ENCODE measurements at places on chromosomes 7 and 10. TPM values are rescaled to one million over a fixed set of nuclear protein-coding genes. Genes with fewer than 3 reads are reported as not detected.

The GIMAP4 gene
- 62.1 TPM for total RNA-seq

The IDI2 gene
- total RNA-seq, result not detected

- no peaks in the 10 kb centered on the region for H3K27me3 ChIP-seq
- DNase-seq, result no peak
- peak overlapping the region; percentile 45 for H3K27ac ChIP-seq
- no peak overlapping the region for H3K4me3 ChIP-seq
Measured at GRCh38 chr7:37216156-37216852, 232.4 kb downstream of the ELMO1 start.

- H3K4me1 ChIP-seq, result peaks cover 3% of the 10 kb centered on the region
- H3K27me3 ChIP-seq, result peaks cover 45% of the 10 kb centered on the region
- no peak overlapping the region for H3K27ac ChIP-seq
- DNase-seq, result no peak
- H3K36me3 ChIP-seq, result peaks cover 4% of the 10 kb centered on the region
Measured at GRCh38 chr10:111151595-111152307, 74.9 kb downstream of the ADRA2A start.

DNA sequence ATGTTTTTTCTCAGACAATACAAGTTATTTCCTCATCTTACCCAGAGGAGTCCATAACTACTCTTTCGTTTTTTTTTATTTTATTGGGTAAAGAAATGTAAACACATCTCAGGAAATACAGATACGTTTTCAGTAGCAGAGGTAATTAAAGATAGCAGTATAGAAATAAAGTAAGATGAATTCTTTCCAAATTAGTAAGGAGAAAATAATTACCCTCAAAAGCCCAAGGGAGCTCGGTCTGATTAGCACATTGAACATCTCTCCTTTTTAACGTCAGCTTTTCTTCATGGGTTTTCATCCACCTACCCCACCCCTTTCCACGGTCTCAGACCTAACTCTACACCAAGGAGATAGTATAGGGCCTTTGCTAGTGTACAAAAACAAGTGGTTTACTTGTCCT lies 294.2 kb downstream of the GRID1 start:
- DNase-seq, result no peak
- no peaks in the 10 kb centered on the region for H3K36me3 ChIP-seq
- H3K27me3 ChIP-seq, result peaks cover 21% of the 10 kb centered on the region
- no peaks in the 10 kb centered on the region for H3K4me1 ChIP-seq

GRCh38 chr7:158244873-158245723 lies 342.5 kb downstream of the PTPRN2 start:
- no peak overlapping the region for H3K27ac ChIP-seq
- no peak overlapping the region for H3K4me3 ChIP-seq
- H3K36me3 ChIP-seq, result no peaks in the 10 kb centered on the region
- H3K27me3 ChIP-seq, result no peaks in the 10 kb centered on the region
- no peak for DNase-seq

GRCh38 chr10:49093922-49094321 lies 21.4 kb downstream of the VSTM4 start:
- no peaks in the 10 kb centered on the region for H3K4me1 ChIP-seq
- H3K27me3 ChIP-seq, result peaks cover 24% of the 10 kb centered on the region
- no peak overlapping the region for H3K27ac ChIP-seq
- H3K4me3 ChIP-seq, result no peak overlapping the region
- H3K36me3 ChIP-seq, result no peaks in the 10 kb centered on the region

GRCh38 chr7:96088579-96088978 lies 233.3 kb downstream of the SLC25A13 start:
- DNase-seq, result no peak
- no peaks in the 10 kb centered on the region for H3K36me3 ChIP-seq
- no peaks in the 10 kb centered on the region for H3K4me1 ChIP-seq
- H3K27ac ChIP-seq, result no peak overlapping the region

DNA sequence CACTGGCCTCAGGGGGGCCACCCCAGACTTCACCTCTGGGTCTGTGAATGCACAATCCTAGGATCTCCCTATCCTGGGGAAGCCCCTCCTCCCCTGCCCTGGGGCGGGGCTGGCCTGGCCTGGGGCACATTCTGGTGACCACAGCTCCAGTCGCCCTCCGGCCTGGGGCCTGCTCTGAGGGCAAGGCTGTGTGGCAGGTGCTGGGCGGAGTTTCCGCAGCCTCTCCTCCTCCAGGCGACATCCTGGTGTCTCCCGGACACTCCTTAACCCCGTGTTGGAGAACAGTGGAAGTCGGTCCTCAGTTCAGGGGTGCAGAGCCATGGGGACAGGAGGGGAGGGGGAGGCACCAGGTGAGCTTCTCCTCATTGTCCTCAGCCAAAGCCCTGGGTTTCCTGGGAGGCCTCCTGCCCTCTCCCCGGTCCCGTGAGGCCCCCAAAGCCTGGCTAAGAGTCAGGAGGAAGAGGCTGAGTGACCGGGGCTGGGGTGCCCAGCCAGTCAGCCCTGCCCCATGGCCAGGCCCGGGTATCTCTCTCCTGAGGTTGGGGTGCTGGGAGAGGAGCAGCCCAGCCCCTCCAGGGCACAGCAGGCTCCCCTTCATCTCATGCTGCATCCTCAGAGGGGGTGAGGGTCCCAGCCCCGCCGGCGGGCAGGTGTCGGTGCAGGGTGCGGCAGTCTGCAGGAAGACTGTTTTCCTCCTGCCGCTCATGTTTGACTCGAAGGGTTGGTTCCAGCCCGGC lies 22.6 kb downstream of the UNCX start:
- no peak overlapping the region for H3K4me3 ChIP-seq
- DNase-seq, result no peak

- H3K36me3 ChIP-seq, result no peaks in the 10 kb centered on the region
- no peak for DNase-seq
- no peaks in the 10 kb centered on the region for H3K4me1 ChIP-seq
- no peak overlapping the region for H3K4me3 ChIP-seq
- H3K27ac ChIP-seq, result no peak overlapping the region
Measured at GRCh38 chr10:61564444-61564843, 98.3 kb upstream of the CABCOCO1 start.
